Sigmoid colon (tissue), 7 donors: ENCODE measurements at places on chromosomes 5 and 9. TPM values are rescaled to one million over a fixed set of nuclear protein-coding genes. Genes with fewer than 3 reads are reported as not detected.

Gene MLANA
- total RNA-seq, result not detected

- DNase-seq, result no peak
- H3K27ac ChIP-seq, result no peak overlapping the region
- peaks cover 23% of the 10 kb centered on the region for H3K36me3 ChIP-seq
These were observed 64.9 kb downstream of the CCNH start for GRCh38 chr5:87347841-87348240.

- H3K4me3 ChIP-seq, result no peak overlapping the region
- no peak for DNase-seq
- H3K27me3 ChIP-seq, result no peaks in the 10 kb centered on the region
- no peak overlapping the region for H3K27ac ChIP-seq
- H3K4me1 ChIP-seq, result no peaks in the 10 kb centered on the region
These were observed 13.0 kb downstream of the TNC start for GRCh38 chr9:115104908-115105307.

DNA sequence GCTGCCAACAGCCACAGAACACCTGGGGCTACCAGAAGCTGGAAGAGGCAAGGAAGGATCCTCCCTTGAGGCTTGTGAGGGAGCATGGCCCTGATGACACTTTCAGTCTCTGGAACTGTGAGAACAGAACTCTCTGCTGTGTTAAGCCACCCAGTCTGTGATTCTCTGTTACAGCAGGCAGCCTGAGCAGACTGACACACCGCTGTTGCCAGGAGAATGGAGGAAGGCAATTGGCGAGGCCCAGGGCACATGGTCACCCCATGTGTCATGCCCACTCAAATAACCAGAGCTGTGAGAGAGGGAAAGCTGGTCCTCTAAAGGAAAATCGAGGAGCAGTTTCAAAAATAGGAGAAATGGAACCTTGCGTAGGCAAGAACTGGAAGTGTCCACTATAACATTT lies 12.0 kb upstream of the KIF4B start:
- H3K36me3 ChIP-seq, result no peaks in the 10 kb centered on the region
- H3K27me3 ChIP-seq, result no peaks in the 10 kb centered on the region
- DNase-seq, result no peak
- no peak overlapping the region for H3K4me3 ChIP-seq

Gene FLT4
- total RNA-seq, result 7.5 TPM
